ENCODE measurements at places on chromosomes 11 and 22. TPM values are rescaled to one million over a fixed set of nuclear protein-coding genes. Genes with fewer than 3 reads are reported as not detected.

Gene ZP1
- total RNA-seq: not detected

DNA sequence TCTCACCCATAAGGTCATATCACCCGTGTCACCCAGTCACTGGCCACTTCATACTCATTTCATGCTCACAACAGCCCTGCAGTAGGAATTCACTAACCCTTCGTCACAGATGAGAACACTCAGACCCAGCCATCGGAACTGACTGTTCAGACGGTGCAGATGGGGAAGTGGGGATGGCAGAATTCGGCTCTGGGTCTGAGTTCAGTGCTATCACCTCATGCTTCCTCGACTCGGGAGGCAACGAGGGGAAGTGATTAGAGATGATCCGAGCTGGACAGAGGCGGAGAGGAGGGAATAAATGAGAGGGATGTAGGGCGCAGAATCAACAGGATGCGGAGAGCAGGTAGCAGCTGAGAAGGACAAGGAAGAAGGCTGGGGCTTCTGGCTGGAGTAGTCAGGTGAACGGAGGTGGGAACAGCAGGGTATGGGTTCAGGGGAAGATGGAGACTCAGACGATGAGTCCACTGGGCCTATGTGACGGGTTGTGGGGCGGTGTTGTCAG, 4.7 kb downstream of the B3GNT6 start:
- no peak for DNase-seq

GRCh38 chr11:100404907-100405306, 282.2 kb upstream of the ARHGAP42 start:
- no peak for DNase-seq

DNA sequence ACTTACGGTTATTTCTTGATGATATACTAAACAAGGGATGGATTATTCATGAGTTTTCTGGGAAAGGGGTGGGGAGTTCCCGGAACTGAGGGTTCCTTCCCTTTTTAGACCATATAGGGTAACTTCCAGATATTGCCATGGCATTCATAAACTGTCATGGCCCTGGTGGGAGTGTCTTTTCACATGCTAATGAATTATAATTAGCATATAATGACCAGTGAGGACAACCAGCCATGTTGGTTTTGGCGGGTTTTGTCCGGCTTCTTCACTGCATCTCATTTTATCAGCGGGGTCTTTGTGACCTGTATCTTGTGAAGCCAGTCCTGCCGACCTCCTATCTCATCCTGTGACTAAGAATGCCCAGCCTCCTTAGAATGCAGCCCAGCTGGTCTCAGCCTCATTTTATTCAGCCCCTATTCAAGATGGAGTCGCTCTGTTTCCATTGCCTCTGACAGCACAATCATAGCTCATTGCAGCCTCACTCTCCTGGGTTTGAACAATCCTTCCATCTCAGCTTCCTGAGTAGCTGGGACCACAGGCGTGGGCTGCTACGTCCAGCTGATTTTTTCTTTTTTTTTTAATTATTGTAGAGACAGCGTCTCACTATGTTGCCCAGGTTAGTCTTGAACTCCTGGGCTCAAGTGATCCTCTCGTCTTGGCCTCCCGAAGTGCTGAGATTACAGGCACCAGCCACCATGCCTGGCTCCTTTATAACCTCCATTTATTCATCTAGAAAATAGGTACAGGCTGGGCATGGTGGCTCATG, 52.6 kb upstream of the EMID1 start:
- DNase-seq: no peak

Gene P2RY6
- not detected for total RNA-seq

GRCh38 chr22:24588381-24588756, 4.5 kb downstream of the LRRC75B start:
- DNase-seq: no peak

Gene SPTY2D1
- 29.2 TPM for total RNA-seq

Gene ROBO3
- 4.5 TPM for total RNA-seq

Gene FGF4
- total RNA-seq: not detected

- no peak for DNase-seq
These were observed 558.7 kb downstream of the BRD1 start for GRCh38 chr22:49268924-49269323.

- DNase-seq: no peak
These were observed 145.7 kb upstream of the ALDH3B2 start for GRCh38 chr11:67820081-67820480.

- DNase-seq: no peak
These were observed 23.0 kb downstream of the PC start for GRCh38 chr11:66934950-66935779.

Gene LTBP3
- 103 TPM for total RNA-seq

Gene MAP6
- 0.54 TPM for total RNA-seq

DNA sequence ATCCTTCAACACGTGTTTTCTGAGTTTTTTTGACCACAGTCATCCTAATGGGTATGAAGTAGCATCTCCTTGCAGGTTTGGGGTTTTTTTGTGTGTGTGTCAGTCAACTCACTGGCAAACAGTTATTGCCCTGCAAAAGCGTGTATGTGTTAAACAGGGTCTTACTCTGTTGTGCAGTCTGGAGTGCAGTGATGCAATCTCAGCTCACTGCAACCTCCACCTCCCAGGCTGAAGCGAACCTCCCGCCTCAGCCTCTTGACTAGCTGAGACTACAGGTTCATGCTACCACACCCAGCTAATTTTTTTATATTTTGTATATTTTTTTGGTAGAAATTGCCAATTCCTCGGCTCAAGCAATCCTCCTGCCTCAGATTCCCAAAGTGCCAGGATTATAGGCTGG, 15.4 kb downstream of the CELSR1 start:
- no peak for DNase-seq

GRCh38 chr22:29003552-29003951, 58.1 kb downstream of the C22orf31 start:
- DNase-seq: no peak

Gene SLC6A5
- not detected for total RNA-seq

Gene SEC14L6
- not detected for total RNA-seq

Gene TBX1
- 0.56 TPM for total RNA-seq

DNA sequence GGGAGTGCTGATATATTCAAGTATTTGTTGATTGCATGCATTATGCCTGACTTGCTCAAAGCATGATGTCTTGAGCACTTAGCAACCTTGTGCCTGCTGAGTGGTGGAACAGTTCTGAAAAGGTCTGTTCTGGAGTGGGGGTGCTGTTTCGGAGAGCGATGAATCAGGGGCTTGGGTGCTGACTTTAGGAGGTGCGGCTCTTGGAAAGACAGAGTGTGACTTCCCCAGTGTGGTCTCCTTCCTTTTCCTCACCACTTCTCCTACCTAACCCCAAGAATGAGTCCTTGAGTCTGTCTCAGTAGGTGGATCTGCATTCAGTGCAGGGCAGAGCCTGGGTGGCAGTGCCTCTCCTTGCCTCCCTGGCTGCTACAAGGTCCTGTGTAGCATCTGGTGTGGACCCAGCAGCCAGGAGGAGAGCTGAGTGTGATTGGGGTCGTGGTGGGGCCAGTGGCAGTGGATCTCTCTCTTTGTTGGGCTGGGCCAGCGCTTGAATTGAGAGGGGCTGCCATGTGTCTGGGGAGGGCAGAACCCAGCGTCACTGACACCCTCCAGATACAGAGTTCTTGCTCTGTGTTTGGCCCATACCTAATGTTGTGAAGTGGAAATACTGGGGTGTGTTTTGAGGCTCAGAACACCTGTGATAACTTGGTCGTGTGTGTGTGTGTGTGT, 35.9 kb downstream of the ST3GAL4 start:
- no peak for DNase-seq

DNA sequence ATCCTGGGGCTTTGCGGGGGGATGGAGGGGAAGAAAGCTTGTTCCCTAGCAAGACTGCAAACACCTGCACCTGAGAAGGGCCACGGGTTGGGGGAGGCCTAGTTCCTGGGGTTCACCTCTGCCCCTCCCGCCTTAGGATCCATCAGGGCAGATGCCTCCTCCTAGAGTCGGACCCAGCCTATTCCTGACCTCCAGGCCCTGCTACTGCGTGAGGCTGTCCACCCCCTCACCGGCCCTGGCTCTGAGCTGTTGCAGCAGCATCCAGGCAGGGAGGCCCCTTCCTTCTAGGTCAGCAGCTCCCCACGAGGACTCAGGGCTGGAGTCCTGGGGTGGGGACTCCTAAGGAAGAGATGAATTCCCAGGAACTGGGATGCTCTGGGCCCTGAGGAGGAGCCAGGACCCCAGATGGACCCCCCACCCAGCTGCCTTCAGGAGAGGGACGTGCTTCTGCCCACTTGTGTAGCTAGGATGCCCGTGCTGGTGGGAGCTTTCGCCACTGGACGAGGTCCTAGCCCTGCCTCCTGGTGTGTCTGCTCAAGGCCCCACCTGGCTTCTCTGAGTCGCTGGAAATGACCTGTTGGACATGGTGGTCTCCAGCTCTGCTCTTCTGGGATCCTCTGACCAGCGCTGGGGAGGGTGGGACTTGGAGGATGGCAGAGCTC, 10.3 kb downstream of the MRGPRF start:
- no peak for DNase-seq

- DNase-seq: no peak
These were observed 111.4 kb upstream of the SORL1-AS1 start for GRCh38 chr11:121563900-121564822.

DNA sequence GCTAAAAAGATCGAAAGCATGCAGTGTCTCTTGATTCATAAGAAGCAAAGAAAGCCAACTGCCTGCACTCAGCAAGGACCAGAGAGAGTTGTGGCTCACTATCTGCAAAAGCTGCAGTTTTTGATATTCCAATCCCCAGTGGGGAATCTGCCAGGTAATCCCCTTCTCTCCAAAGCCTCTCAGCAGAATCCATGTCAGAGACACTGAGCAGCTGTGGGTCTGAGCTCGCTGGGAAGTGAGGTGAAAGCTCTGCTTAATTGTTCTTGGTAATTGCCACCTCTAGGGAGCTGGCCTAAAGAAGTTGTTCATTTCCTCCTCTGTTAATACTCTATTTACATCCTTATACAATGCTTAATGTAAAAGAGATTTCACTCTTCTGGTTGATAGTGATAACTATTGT, 261.3 kb upstream of the LRRC4C start:
- no peak for DNase-seq

All from activated T-helper 1 cell treated with anti-CD3 and anti-CD28 coated beads, Interleukin-12 subunit alpha, Interleukin-12 subunit beta, Interleukin-2, Interleukin-4 antibody, amounts not matched to agents 30 ng/mL and 10 ng/mL and 1 ng/mL, durations not matched to agents 14 hours and 24 hours and 36 hours (primary cell).